ENCODE measurements at places on chromosomes 13 and 19.

- DNase-seq, result no peak
Observed at GRCh38 chr13:43348397-43348796, 325.0 kb downstream of the DNAJC15 start.

GRCh38 chr13:91133941-91134802 lies 213.3 kb upstream of the MIR17HG start:
- no peak for DNase-seq

GRCh38 chr13:42048342-42048683 lies at the start of gene DGKH:
Gene DGKH, plus strand, starts transcription at chr13:42048648. Its CDS starts 126 bp downstream, at chr13:42048774.
- no peak for DNase-seq

- DNase-seq, result no peak
Observed at GRCh38 chr13:40187841-40188591, 478.4 kb downstream of the FOXO1 start.

GRCh38 chr13:49403996-49404702 lies 39.7 kb downstream of the CAB39L start:
- no peak for DNase-seq

DNA sequence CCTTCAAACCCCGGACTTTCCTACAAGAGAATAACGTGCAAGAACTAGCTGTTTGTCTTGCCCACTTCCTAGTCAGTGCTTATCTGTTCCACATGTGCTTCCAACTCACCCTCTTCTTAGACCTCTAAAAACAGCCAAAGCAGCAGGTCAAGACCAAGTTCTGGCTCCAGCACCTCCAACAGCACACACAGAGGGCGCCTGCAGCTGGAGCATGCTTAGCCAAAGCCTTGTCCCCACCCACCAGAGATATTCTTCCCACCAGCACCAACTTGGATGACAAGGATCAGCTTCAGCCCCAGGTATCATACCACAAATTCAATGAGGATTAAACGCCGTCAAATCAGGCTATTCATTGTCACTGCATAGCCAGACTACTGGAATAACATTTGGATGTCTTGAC lies 17.9 kb downstream of the RCBTB1 start:
- DNase-seq, result no peak

GRCh38 chr13:34223984-34224383 lies 406.0 kb downstream of the RFC3 start:
- DNase-seq, result no peak

GRCh38 chr19:16457195-16457953 lies 14.4 kb downstream of the EPS15L1 start:
- no peak for DNase-seq

GRCh38 chr13:113630804-113631203 lies 27.2 kb downstream of the ATP4B start:
- DNase-seq, result no peak

DNA sequence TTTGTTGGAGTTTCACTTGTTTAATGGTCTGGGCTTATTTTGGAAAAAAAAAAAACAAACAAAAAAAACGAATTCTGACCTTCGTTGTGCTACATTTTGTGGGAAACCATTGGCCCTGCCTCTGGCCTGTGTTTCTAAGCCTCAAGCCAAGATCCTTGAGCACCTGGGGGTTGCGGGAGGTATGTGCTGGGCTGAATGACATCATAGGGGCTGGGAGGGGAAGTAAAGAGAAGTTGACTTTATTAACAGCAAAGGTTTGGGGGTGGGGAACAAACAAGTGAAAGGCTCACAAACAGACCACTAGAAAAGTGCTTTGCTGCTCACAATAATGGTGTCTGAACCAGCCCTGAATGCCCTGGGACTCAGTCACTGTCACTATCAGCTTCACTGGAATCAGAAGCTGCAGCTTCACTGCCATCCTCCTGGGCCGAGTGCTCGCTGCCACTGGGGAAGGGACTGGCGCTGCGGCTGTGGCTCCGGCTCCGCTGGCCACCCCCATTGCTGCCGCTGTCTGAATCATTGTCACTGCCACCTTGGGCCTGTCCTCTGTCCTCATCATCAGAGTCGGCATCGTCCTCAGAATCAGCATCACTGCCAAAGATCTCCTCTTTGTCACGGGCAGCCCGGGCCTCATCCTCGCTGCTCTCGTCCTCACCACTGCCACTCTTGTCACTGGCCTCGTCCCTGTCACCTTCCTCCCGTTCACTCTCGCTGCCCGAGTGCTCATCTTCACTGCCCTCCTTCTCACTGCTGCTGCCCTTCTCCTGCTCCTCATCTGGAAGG lies 5.1 kb downstream of the PAF1 start:
- no peak for DNase-seq

- no peak for DNase-seq
Observed at GRCh38 chr13:75170311-75170710, 311.7 kb downstream of the TBC1D4 start.

DNA sequence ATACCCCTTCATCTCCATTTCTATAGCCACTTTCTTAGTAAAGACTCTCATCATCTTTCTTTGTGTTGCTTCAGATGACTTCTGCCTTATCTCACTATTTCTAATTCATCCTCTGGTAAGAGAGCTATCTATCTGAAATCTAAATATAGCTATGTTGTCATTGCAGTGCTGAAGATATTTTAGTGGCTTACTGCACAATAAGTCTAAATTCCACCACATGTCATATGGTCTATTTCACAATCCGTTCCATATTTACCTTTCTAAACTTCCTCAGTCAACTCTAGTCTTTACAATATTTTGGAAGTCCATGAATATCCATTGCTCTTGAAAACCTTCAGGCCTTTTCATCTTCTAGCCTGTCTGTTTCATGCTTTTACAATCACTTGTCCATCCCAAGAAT lies 465.1 kb upstream of the SLC10A2 start:
- no peak for DNase-seq

GRCh38 chr13:44769686-44770085 lies 193.6 kb upstream of the TSC22D1 start:
- DNase-seq, result no peak

DNA sequence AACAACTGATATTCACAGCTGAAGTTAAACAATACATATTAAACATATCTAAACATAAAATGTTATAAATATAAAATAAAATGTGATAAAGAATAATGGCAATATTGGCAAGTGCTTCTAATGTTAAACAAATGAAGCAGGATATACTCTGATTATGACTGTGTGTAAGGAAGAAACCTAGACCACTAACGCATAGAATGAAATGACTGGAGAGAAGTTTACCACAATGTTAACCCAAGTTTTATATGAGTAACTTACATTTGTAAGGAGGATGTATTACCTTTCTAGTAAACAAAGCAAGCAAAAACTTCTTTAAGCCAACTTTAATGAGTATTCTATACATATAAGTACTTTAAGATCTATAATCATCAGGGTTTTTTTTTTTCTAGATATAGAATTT lies 43.0 kb downstream of the RB1 start:
- no peak for DNase-seq

- no peak for DNase-seq
Observed at GRCh38 chr13:100300243-100300642, 211.3 kb downstream of the PCCA start.

DNA sequence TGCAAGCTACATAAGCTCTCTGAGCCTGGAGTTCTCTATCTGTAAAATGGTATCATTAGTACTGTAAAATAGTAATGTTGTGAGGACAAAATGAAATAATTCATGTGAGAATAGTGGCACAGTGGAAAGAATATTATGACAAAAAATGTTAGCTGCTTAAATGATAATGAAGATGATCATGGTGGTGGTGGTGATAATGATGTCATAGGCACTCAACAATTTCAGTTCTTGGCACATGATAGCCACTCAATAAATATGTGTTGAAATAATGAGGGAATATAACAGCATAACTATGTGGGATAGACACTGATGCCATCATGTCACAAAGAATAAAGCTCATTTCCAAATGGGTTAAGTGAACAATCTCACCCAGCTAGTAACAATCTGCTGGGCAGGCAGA lies 736.3 kb downstream of the EFNB2 start:
- no peak for DNase-seq

- DNase-seq, result no peak
Observed at GRCh38 chr13:85367887-85368286, 431.3 kb downstream of the SLITRK6 start.

Measured in urinary bladder (tissue), 4 donors.